ENCODE measurements at places on chromosomes 2 and 18.

DNA sequence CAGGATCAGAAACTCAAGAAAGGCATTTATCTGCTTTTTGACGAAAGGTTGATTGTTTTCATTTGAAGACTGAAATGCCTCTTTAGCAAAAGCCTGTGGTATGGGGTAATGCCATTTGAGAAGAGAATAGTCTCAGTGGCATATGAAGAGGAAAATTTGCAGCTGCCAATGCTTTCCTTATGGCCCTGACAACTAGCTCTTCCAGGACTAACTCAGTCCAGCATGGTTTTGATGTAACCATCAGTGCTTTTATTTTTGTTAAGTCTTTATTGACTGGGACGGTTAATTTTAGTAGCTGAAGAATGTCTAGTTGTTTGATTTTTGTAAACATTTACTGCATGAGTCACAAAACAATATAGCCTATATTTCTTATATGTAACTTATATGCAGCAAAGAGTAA is 158.4 kb downstream of the LNPK start:
- DNase-seq, result no peak

- DNase-seq, result no peak
These were observed 694.6 kb downstream of the CPS1 start for GRCh38 chr2:211251016-211251415.

DNA sequence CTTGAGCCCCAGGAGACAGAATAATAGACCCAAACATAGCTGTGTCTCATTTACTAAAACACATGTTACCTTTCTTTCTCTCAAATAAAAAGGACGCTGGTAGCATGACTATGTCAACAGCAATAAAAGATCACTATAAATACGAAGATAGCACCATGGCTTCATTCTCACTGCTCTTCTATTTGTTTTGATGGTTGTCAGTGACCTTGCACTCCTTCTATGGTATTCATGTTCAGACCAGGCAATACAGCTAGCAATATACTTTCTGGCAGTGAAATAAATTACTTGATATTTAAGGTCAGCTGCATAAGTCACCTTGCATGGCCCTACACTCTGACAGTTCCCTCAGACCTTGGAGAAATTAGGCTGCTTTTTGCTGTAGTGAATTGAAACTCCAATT is 263.2 kb upstream of the CDH7 start:
- DNase-seq, result no peak

- DNase-seq, result no peak
These were observed 318.1 kb upstream of the EPAS1 start for GRCh38 chr2:45979065-45979464.

DNA sequence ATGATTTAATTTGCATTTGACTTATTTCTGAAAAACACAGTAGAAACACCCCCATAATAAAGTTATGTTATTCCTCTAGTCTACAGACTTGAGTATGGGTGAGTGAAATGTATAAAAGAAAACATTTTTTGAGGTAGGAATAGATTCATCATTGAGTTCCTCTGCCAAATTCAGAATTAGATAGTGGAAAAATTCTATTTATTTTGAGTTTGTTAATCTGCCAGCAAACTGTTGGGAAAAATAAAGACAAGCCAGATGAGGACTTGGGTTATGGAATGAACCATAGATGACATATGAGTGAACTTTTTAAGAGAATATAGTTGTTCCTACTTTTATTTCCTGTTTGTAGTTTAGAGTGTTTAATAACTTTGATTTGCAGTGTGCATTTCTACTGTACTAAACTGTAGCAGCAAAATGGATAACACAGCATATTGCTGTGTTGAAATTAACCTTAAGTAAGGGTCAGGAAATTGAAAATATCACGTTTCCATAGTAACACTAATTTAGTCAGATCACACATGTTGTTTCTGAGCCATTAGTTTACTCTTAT is 35.6 kb upstream of the PNPT1 start:
- DNase-seq, result no peak

- no peak for DNase-seq
These were observed 365.4 kb upstream of the RGPD4 start for GRCh38 chr2:107461301-107461700.

GRCh38 chr2:63675026-63675425 is 86.3 kb downstream of the MDH1 start:
- DNase-seq, result no peak

DNA sequence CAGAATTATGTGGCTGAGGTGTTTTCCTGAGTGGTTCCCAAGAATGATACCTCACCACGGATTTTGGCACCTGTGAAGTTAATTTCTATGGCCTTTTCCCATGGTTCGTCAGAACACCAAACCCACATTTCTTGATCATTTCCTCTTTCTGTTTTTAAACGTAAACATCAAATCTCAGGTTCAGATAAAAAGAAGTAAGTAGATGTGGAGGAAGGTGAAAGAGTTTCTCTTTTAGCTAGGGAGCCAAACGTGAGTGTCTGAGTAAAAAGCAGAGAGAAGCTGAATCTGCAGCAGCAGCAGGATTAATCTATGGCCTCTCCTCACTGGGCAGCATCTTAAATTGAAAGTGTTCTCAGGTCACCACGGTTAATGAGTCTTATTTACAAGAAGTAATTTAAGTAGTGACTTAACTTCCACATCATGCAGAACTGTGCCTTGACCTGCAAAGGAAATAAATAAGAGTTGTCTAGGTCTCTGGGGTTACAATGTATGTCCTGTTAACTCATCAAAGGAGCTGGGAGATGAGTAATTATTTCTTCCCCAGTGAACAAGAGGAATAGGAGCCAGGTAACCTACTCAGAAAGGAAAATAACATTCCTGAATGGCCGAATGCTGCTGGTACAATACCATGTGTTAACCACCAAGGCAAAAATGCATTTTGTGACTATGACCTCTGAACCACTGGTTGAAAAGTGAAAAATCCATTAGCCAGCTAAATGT is 139.6 kb upstream of the NETO1 start:
- no peak for DNase-seq

DNA sequence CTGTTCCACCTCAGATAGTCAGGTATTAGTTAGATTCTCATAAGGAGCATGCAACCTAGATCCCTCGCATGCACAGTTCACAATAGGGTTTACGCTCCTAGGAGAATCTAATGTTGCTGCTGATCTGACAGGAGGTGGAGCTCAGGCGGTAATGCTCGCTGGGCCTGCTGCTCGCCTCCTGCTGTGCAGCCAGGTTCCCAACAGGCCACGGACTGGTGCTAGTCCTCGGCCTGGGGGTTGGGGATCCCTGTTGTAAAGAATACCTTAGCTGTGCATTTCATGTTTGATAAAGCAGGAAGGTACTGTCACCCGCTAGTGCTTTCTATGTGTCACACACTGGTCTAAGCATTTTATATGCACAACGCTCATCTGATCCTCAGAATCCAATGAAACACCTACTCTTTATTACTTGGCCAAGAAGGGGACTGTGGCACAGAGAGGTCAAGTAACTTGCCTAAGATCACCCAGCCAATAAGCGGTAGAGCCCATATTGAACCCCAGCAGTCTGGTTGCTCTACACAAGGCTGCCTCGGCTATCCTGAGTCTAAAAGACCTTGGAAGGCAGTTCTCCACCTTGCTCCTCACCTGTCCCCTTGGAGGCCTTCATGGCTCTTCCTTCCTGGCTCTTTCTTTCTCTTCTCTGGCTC is 35.8 kb downstream of the SLC4A3 start:
- DNase-seq, result no peak

- no peak for DNase-seq
These were observed 61.7 kb upstream of the TFPI start for GRCh38 chr2:187615902-187616301.

DNA sequence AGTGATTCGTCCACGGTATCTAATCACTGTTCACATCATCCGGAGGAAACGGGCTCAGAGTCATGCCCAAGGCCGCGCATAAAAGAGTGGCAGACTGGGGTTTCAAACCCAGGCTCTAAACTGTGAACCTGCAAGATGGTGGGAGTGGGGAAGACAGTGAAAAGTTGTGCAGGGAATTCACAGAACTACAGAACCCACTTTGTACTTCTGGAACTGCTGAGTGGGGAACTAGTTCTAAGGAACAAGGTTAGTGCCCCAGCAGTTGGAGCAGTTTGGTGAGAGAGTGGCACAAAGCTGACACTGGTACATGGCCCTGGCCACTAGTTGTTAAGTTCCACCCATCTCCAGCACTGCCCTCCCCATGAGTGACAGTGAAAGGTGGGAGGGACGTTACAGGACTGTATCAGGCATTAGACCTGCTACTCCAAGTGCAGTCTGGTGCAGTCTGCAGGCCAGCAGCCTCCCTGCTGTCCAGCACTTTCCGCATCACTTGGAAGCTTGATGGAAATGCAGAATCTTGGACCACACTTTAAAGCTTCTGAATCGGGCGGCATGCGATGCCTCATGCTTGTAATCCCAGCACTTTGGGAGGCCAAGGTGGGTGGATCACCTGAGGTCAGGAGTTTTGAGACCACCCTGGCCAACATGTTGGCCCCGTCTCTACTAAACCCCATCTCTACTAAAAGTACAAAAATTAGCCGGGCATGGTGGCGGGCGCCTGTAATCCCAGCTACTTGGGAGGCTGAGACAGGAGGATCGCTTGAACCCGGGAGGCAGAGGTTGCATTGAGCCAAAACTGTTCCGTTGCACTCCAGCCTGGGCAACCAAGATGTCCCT is 47.3 kb downstream of the C2orf42 start:
- no peak for DNase-seq

DNA sequence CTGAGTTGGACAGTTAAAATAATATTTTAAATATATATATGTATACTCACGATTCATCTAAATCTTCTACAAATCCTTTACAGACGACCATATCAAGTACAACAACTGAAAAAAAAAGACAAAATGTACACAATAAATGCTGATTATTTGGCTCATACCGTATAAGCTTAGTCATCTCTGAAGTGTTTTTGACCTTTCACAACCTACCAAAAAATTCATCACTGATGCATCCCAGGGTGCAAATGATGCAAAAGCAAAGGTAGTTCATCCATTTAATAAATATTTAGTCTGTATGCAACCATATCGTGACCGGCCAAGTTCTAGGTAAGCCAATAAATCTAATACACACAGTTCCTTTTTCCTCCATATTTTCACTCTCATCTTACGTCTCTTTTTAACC is 1.1 kb downstream of the TMX3 start:
- no peak for DNase-seq

GRCh38 chr2:74201596-74201995 is 3.2 kb downstream of the MTHFD2 start:
- DNase-seq, result no peak

DNA sequence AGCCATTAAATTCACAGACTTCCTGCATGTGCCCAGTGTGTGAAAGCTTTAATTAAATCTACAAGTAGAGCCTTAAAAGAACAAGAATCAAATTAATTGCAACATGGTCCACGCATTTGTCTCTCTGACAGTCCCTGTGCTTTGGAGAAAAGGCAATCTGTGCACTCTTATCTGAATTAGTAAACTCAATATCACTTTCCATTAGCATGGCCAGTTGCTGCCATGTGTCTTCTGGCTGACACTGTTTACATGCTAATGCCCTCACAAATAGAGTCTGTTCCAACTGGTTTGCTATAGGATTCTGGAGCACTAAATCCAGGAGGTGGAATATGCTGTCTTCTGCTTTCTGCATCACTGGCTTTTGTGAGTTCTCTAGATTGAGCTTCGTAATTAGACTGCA is 434.5 kb upstream of the RAB12 start:
- no peak for DNase-seq

DNA sequence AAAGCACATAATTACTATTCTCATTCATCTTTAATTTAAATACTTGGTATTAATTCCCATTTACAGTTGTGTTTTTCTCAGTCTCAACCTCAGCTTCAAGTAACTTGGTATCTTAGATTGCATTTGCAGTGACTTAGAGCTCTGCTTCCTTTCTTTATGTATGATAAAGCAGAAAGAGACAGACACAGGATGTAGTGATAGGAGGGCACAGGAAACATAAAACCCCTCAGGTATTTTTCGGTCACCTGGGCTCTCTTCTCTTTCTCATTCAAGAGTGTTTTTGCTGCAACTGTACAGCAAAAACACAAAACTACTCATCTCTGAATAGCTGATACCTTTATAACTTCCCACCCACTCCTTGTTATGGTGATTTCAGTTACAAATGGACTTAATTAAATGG is 83.1 kb downstream of the KCTD18 start:
- DNase-seq, result no peak

DNA sequence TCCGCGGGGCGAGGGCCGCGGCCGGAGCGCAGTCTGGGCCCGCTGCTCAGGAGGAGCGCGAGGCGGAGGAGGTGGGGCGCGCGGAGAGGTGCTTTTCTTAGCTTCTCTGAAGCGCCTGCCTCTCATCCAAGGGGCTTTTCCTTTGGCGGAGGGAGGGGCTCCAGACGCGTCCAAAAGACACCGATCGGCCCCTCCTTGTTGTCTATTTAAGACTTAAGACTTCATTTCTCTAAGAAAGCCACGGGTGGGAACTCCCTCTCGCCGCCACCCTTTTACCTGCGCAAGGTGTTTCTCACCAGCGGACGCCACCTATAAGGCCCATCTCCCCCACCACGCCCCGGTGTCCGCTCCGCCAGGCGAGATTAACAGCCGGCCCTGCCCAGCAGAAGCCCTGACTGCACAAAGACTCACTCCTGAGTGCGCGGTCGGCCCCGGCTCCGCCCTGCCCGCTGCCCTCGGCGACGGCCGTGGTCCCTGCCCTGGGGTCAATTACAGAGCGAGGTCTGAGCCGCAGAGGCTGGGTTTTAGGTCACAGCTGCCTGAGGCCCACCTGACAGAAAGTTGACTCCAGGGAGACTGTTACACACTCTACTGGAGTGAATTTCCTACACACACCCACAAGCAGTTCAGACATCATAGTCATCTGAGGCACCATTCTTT is at the start of gene DSC2:
TSS of gene DSC2 (minus strand) at position 397 of the 660 bp plus-strand sequence. CDS start 450 bp downstream, outside the sequence.
- DNase-seq, result no peak

GRCh38 chr2:188983427-188984064 is 9.4 kb downstream of the COL3A1 start:
- no peak for DNase-seq

- peak; percentile 22 for DNase-seq
These were observed 48.1 kb downstream of the TMEM185B start for GRCh38 chr2:120174963-120175581.

GRCh38 chr2:64128943-64129391 is 15.3 kb downstream of the PELI1 start:
- DNase-seq, result no peak

DNA sequence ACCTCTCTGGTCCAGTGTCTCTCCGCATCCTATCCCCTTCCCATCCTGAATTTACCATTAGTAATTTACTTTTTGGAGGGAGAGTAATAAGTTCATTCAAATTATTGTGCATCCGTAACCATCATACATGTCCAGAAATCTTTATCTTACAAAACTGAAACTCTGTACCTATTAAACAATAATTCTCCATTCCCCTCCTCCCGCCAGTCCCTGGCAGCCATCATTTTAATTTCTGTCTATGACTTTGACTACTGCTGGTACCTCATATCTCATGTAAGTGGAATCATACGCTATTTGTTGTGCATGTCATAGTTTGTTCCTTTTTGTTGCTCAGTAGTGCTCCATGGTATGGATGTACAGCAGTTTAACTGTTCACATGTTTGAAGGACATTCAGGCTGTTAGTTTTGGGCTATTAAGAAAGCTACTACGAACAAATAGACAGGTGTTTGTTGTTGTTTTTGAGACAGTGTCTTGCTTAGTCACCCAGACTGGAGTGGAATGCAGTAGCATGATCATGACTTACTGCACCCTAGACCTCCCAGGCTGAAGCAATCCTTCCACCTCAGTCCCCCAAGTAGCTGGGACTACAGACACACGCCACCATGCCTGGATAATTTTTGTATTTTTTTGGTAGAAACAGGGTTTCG is 2.0 kb downstream of the LIMS1 start:
- no peak for DNase-seq

All from skeletal muscle cell (primary cell).